Dermis lymphatic vessel endothelial cell (primary cell): ENCODE measurements at places on chromosomes 12 and 14. TPM values are rescaled to one million over a fixed set of nuclear protein-coding genes. Genes with fewer than 3 reads are reported as not detected.

Gene DIABLO
- total RNA-seq, result 50.8 and 61.5 TPM in 2 replicates

Gene KRAS
- total RNA-seq, result 39.6 and 43.5 TPM in 2 replicates

Gene WSCD2
- not detected in 2 replicates for total RNA-seq

Gene PDZRN4
- total RNA-seq, result not detected in 2 replicates

Gene KLHL33
- 0.09 and 0.11 TPM in 2 replicates for total RNA-seq

Gene KLRC1
- not detected in 2 replicates for total RNA-seq

Gene KRT82
- total RNA-seq, result not detected in 2 replicates

Gene ATG2B
- 17.7 and 22.8 TPM in 2 replicates for total RNA-seq

Gene CCDC91
- total RNA-seq, result 4.9 and 6.7 TPM in 2 replicates

Gene BHLHE41
- 0.09 and 0.11 TPM in 2 replicates for total RNA-seq

Gene NPFF
- total RNA-seq, result not detected in 2 replicates

Gene KLHDC1
- 2.6 and 3.6 TPM in 2 replicates for total RNA-seq

Gene SIX4
- 0.54 and 0.69 TPM in 2 replicates for total RNA-seq

Gene CLEC4C
- not detected in 2 replicates for total RNA-seq

Gene MUCL1
- total RNA-seq, result not detected in 2 replicates

Gene SPIC
- not detected in 2 replicates for total RNA-seq

Gene PLEKHG7
- not detected in 2 replicates for total RNA-seq

Gene VRTN
- not detected in 2 replicates for total RNA-seq

Gene GALNT8
- total RNA-seq, result 0.09 and 0.11 TPM in 2 replicates

Gene ANO4
- 1.4 and 1.5 TPM in 2 replicates for total RNA-seq

Gene RTL1
- total RNA-seq, result not detected in 2 replicates
